ENCODE measurements at places on chromosomes 2 and 18. TPM values are rescaled to one million over a fixed set of nuclear protein-coding genes. Genes with fewer than 3 reads are reported as not detected.
A peak's percentile ranks its signal among the peaks of the same experiment; 100 is the strongest.

The CASP8 gene
- 2.6 TPM for total RNA-seq

The KLHL29 gene
- total RNA-seq, result 4.8 TPM

The BMP10 gene
- not detected for total RNA-seq

The MALL gene
- total RNA-seq, result 13.7 TPM

The SLC66A2 gene
- total RNA-seq, result 42.5 TPM

The ANKRD30BL gene
- 1.2 TPM for total RNA-seq

The GALNT14 gene
- total RNA-seq, result 4.0 TPM

GRCh38 chr2:241577413-241578122, 19.0 kb downstream of the BOK start:
- no peak overlapping the region for H3K4me3 ChIP-seq
- no peaks in the 10 kb centered on the region for H3K36me3 ChIP-seq
- H3K27ac ChIP-seq, result no peak overlapping the region
- DNase-seq, result peak; percentile 46

DNA sequence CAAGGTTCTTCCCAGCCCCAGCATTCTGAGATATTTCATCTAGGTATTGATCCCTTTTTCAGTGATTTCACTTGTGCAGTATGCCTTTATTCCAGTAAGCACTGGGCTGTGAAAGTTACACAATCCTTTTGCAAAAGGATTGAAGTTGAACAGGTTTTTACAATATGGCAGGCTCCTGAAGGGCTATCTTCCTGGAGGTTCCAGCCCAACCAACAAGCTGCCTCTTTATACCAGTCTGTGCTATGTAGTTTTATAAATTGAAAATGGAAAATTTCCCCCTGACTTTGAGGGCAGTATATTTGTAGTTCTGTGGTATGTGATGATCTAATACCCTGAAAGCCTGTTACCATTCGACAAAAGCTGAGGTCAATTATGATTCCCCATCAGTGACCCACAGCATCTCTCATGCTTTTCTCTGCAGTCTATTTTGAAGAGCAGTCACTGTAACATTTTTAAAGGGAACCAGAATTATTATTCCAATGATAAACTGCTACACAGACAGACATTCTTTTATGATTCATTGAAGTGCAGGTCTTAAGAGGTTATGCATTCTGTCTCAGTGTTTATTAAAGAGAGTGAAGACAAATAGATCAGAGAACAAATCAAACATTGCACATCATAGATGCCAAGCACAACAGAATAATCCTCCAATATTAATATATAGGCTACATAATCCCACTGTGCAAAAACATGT, 35.2 kb upstream of the STPG4 start:
- no peaks in the 10 kb centered on the region for H3K27me3 ChIP-seq
- DNase-seq, result no peak
- H3K36me3 ChIP-seq, result no peaks in the 10 kb centered on the region

GRCh38 chr2:164802095-164802707, 39.4 kb downstream of the COBLL1 start:
- no peak overlapping the region for H3K4me3 ChIP-seq
- no peak for DNase-seq
- no peak overlapping the region for H3K27ac ChIP-seq

DNA sequence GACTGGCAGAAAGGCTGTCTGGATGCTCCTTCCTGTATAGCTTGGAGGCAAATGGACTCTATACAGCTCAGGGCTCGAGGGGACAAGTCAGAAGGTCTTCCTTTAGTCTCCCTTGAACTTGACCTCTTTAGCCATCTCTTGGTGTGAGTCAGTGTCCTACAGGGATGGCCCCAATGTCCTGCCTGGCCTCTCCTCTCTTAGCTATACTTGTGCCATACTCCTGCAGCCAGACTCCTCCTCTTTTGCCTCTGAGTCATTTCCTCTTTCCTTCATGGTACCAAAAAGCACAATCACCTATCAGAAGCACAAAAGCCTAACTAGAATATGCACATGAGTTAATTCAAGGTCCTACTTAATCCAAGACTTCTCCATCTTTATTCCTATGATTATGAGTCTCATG, 112.7 kb downstream of the XRCC5 start:
- H3K4me1 ChIP-seq, result no peaks in the 10 kb centered on the region
- no peak overlapping the region for H3K4me3 ChIP-seq
- no peak for DNase-seq

DNA sequence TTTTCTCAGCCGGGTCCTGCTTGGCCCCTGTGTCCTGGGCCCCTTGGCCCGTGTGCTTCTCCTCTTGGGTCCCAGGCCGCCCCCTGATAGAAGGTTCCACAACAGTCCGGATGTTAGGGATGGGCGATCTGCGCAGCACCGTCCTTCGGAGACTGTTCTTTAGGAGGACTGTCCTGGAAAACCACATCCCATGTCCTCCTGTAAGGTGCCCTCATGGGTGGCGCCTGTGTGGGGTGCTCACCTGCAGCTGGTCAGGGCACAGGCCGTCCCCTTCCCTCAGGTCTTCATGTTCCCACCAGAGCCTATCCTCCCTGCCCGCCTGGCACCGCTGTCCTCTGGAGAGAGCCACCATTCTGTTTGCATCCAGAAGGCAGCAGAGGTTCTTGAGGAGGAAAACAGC, 50.0 kb downstream of the CTDP1 start:
- no peaks in the 10 kb centered on the region for H3K36me3 ChIP-seq
- H3K4me3 ChIP-seq, result no peak overlapping the region
- no peak overlapping the region for H3K27ac ChIP-seq
- H3K27me3 ChIP-seq, result no peaks in the 10 kb centered on the region

DNA sequence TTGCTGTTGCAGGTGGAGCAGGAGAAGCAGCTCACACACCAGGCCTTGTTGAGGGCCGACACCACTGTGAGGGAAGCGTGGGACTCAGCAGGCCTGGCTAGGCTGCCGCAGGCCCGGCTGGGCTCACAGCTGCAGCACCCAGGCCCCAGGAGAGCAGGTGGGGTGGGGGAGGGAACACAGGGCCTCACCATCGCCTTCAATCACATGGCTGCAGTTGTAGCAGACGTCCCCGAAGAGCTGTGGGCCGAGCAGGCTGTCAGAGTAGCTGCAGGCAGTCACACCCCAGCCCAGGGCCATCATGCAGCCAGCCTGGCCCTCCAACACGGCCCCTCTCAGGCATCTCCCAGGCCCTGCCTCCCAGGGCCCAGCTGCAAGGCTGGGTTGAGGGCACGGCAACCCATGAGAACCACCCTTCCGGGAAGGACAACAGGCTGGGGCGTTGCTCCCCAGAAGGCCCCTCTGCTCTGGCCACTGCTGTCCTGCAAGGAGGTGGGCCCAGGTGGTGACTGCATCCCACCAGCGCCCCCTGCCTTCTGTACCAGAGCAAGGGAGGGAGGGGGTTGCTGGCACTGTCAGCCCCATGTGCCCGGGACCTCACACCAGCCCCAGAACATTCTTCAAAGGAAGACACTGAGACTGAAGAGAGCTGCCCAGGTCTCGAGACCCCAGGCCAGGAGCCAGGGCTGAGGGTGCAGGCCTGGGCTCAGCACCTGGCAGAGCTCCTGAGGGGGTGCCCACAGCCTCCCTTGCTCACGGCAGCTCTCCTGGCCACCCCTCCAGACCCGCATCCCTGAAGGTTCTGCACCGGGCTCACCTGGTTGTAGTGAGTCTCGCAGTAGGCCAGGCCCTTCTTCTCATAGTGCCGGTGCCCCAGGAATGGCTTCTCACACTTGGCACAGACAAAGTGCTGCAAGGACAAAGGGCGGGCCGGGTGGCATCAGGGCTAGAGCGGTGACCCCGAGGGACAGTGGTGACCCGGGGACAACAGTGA, 5.6 kb upstream of the GPR17 start:
- H3K27ac ChIP-seq, result peak overlapping the region; percentile 92
- H3K27me3 ChIP-seq, result no peaks in the 10 kb centered on the region
- no peaks in the 10 kb centered on the region for H3K36me3 ChIP-seq
- peaks cover 6% of the 10 kb centered on the region for H3K4me1 ChIP-seq
- DNase-seq, result no peak

- H3K27ac ChIP-seq, result no peak overlapping the region
- no peaks in the 10 kb centered on the region for H3K36me3 ChIP-seq
- H3K4me1 ChIP-seq, result no peaks in the 10 kb centered on the region
Measured at GRCh38 chr2:42254186-42254895, 85.2 kb downstream of the EML4 start.

Data from uterus (tissue), 4 donors.